ENCODE measurements at places on chromosomes 11 and 22. TPM values are rescaled to one million over a fixed set of nuclear protein-coding genes. Genes with fewer than 3 reads are reported as not detected.

DNA sequence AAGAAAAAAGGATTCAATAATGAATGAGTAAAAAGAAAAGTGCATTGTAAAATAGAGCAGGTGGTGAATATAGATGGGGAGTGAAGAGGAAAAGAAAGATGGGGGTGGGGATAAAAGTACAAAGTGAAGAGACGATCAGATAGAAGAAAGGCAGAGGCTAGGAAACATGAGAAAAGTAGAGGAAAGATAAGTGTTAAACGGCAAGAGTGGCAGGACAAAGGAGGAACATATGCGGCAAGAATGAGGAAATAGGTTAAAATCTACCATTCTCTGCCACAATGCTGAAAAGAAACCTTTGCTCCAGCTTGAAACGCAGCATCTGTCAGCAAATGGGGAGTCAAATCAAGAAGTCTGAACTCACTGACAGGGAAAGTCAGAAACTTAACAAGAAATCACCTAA lies 6.8 kb downstream of the FUT4 start:
- no peak for DNase-seq

GRCh38 chr11:72703267-72704008 lies 29.2 kb upstream of the PDE2A start:
- no peak for DNase-seq

DNA sequence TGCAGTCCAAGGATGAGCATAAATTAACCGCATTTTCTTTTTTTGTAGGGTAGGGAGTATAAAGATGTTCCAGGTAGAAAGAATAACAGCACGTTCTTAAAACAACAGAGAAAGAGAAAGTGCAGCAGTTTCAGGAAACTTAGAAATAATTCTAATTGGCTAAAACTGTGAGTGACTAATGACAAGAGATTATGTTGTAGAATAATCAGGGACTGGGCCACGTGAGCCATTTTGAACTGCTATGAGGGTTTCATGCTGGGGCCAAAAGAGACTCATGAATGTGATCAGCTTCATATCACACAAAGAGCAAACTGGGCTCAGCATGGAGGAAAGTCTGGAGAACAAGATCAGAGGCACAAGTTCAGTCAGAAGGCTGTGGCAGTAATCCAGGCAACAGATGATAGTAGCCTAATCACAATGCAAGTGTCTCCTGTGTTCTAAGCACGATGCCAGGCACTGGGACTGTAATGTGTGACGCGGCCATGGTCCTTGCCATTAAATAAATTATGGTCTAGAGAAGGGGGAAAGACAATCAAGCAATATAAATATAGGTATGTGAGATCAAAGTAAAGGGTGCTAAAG lies 17.9 kb downstream of the CWF19L2 start:
- no peak for DNase-seq

BCO2 gene
- 1.5 TPM for polyA plus RNA-seq

DNA sequence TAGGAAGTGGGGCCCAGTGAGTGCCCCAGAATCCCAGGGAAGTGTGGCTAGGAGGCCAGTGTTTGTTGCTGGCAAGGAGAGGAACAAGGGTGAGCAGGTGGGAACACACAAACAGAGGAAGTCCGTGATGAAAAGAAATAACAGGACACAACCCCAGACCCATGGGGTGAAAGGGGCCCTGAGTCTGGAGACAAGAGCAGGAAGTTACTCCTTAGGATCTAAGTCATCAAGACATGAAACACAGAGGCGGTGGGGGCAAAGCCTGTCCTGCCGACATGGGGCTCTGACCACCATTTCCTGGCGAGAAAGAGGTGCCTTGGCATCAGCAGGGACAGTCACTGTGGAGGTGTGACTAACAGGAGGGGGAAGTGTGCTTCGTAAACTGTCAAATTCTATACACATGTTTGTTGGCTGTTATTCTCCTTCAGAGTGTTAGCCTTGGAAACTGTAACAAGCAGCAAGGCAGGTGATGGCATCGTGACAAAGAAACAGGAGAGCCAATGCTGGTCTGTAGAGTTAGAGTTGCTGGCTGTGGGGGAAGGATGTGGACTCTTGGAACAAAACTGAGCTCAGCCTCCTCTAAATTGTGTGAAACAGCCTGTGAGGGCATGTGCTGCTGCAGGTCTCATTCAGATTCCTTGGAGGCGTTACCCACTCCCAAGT lies 21.7 kb downstream of the CHST1 start:
- DNase-seq, result no peak

- no peak for DNase-seq
Observed at GRCh38 chr11:66531841-66532240, 14.0 kb downstream of the ZDHHC24 start.

GRCh38 chr11:111000400-111001080 lies 245.0 kb upstream of the POU2AF2 start:
- no peak for DNase-seq

PHOX2A gene
- polyA plus RNA-seq, result not detected

GCAT gene
- 13.6 TPM for polyA plus RNA-seq

DNA sequence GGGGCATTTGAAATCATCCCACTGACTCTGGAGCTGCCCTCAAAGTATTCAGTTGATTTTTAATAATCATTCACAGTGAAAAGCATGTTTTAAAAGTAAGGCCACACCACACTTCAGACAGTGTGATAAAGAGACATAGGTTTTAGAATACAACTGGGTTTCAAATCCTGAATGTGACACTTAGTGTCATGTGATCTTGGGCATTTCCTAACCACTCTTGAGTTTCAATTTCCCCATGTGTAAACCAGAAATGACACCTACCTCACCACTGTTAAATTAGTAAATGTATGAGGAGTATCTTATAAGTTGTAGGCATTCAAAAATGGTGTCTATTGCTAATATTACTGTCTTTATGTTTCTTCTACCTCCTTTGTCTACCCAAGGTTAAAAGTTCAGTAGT lies 5.4 kb downstream of the TMEM123 start:
- no peak for DNase-seq

DNAJB7 gene
- polyA plus RNA-seq, result not detected

C11orf68 gene
- polyA plus RNA-seq, result 33.9 TPM

DNA sequence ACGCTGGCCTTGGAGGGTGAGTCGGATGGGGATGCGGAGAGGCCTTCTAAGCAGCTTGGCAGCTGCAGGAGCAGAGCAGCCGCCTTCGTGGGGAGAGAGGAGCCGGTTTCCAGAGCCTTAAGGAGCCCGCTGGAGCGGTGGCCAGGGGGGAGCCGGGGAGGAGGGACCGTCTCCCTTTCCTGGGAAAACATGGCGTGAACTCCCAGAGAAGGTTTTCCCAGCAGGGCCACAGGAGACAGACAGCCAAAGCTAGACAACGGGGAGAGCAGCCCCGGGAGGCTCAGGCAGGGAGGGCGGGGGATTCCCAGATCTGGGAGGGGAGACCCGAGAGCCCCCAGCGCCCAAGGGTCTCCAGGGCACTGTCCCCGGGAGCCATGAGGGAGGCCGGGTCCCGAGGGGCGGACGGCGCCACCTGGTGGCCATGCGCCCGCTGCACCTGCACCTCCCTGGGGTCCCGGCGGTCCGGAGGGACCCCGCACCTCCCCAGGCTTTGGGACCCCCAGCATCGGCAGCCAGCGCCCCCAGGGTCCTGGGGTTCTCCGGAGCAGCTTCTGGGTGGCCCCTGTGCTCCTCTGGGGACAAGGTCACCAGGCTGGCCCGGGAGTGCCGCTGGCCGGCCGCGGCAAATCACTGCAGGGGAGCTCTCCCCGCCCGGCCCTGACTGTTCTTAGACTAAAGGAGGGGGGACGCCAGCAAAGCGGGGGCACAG lies 2.4 kb upstream of the SYT8 start:
- no peak for DNase-seq

MMP27 gene
- polyA plus RNA-seq, result not detected

ZNF214 gene
- 1.5 TPM for polyA plus RNA-seq

TMPRSS13 gene
- polyA plus RNA-seq, result 0.12 TPM

CHKA gene
- polyA plus RNA-seq, result 4.4 TPM

GRCh38 chr11:70191495-70192140 lies 11.5 kb upstream of the FADD start:
- DNase-seq, result peak; percentile 56

FANCF gene
- 4.7 TPM for polyA plus RNA-seq

SMTNL1 gene
- polyA plus RNA-seq, result not detected

DNA sequence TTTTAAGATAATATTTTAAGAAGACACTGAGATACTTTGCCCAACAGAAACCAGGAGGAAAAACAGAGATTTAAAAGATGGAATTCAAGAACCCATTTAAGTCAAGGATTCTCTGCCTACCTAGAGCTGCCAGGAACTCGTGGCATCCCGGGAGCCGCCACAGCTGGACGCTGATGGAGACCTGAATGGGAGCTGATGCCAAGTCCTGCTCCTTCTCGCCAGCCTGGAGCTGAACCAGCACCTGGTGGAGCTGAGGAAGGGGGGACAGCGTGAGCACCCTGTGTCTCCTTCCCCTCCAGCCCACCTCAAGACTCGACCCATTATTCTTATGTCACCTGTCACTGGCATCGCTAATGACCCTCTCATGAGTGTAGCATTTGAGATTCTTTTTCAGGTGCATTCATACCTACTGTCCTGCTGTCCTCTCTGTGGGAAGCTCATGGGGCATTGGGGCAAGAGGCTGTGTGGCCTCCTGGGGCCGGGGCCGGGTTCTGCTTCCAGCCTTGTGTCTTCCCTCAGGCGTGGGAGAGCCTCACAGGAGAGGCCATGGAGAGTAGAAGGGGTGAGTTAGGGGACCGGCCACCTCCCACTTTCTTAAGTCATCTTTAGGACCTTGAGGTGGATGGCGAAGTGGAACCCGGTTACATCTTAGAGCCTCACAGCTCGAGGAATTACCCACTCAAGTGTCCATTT lies 70.8 kb upstream of the PITPNB start:
- no peak for DNase-seq

THY1 gene
- 146 TPM for polyA plus RNA-seq

DNA sequence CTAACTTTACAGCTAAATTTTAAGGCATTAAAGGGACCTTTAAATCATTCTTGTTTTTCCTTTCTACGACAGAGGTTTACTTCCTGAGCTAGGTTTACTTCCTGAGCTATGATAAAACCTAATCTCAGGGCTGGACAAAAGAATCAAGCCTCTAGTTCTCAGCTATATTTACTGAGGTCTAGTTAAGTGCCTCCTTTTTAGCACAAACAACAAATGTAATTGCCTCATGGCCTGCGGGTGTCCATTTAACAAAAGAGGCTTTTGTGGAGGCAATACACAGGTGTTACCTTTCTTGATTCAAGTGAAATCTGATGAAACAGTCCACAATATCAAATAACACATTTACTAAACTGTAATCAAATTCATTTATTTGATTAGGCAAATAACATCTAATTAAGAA lies 67.3 kb downstream of the IMMP1L start:
- no peak for DNase-seq

DNA sequence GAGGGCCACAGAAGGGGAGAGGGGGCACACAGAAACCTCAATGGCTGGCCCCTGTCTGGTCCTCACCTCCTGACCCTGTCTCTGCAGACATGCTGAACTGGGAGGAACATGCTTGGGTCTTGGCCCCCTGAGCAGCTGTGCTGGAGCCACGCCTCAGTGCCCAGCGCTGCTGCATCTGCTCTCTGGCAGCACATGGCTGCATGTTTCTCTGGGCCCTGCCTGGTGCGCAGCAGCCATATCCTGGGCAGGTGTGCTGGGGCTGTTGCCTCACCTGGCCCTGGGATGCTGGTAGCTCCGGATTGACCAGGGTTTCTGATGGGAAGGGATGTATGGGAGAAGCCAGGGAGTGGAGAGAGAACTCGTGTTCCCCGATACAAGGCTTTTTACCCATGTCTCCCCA lies 248.0 kb downstream of the ST3GAL4 start:
- DNase-seq, result no peak

All from mammary epithelial cell (primary cell).